Kidney epithelial cell (primary cell): ENCODE measurements at places on chromosomes 2 and 18. TPM values are rescaled to one million over a fixed set of nuclear protein-coding genes. Genes with fewer than 3 reads are reported as not detected.

GRCh38 chr2:38192046-38192445 is 116.1 kb upstream of the CYP1B1 start:
- DNase-seq: no peak

GRCh38 chr18:24600076-24600654 is 139.7 kb downstream of the HRH4 start:
- no peak for DNase-seq

Gene KLHL41
- total RNA-seq: 0.29 TPM in 1 of 2 replicates, not detected in the other

DNA sequence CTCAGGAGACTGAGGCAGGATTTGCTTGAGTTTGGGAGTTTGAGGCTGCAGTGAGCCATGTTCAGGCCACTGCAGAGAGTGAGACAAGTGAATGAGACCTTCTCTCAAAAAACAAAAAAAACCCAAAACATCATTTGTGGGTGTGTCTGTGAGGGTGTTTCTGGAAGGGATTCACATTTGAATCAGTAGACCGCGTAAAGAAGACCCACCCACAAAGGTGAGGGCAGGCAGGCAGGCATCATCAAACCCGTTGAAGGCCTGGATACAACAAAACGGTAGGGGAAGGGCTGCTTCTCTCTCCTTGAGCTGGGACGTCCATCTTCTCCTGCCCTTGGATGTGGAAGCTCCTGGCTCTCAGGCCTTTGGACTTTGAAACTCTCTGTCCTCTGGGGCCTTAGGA is 25.4 kb downstream of the CDKL4 start:
- DNase-seq: no peak

Gene TRIB2
- 16.9 and 32.0 TPM in 2 replicates for total RNA-seq

GRCh38 chr2:158204741-158205165 is 103.1 kb downstream of the UPP2 start:
- DNase-seq: no peak

Gene LYG2
- not detected in 2 replicates for total RNA-seq

GRCh38 chr18:70659036-70659925 is 370.4 kb downstream of the SOCS6 start:
- no peak for DNase-seq

- DNase-seq: no peak
Measured at GRCh38 chr2:157259386-157259785, 1.9 kb downstream of the GALNT5 start.

GRCh38 chr2:120985997-120986651 is 250.5 kb downstream of the GLI2 start:
- no peak for DNase-seq

- DNase-seq: peak; percentile 88
Measured at GRCh38 chr18:76687304-76687962, 134.9 kb upstream of the ZNF236 start.

Gene CCDC74B
- total RNA-seq: 8.6 and 9.5 TPM in 2 replicates

Gene TMEM169
- total RNA-seq: 3.8 and 4.6 TPM in 2 replicates

Gene PTPN2
- total RNA-seq: 28.2 and 38.5 TPM in 2 replicates

GRCh38 chr2:200863782-200864175 is 679 bp downstream of the CLK1 start:
- no peak for DNase-seq

DNA sequence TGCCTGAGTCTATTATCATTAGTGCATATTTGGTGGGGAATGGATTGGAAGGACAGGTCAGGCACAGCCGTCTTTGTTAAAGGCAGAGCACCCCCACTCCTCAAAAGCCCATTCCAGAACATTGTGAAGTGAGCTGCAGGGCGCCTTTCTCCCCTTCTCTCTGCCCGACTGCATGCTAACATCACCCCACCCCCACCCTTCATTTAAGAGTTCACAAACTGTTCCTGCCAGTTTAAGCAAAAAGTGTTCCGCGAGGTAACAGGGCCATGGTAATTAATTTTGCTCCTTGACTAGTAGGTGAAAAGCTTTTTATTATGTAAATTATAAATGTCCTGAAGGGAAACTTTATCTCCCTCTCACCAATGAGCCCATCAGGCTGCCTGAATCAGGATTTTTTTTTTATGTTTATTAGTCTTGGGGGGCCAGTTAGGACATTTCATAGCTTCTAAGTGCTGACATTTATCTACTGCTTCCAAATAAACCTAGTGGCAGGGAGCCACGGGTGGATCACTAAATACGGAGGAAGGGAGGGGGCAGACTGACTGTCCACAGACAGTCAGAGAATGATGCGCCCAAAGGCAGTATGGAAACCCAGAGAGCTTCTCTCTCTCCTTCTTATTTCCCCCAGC is 99.4 kb downstream of the FTCDNL1 start:
- no peak for DNase-seq

DNA sequence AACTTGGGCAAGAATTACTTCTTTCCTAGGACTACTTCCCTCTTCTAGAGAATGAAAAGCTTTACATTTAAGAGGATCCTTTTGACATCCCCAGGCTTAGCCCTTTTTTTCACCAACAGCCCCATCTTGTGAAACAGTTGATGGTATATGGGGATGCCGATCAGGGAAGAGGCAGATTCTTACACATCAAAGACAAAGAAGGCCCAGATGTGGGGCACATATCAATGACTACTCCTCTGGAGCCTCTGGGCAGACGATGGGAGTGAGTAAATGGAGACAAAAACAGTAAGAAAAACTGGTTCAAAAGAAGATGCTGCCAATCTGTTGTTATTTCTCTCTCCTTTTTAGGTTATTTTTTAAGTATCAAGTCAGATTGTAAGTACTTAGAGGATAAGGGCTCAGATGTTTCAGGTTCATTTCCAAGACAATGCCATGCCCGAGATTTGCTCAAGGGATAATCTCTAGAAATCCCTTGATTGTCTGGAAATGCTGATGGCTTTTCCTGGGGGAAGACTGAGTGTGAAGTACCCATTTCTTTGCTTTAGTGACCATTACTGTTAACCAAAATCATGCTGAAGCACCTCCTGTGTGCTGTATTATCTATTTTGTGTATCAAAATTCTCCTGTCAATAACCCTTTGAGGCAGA is 117.5 kb downstream of the EPHA4 start:
- no peak for DNase-seq

GRCh38 chr2:171320208-171320621 is 113.6 kb downstream of the METTL8 start:
- no peak for DNase-seq

Gene AGAP1
- 33.7 and 42.0 TPM in 2 replicates for total RNA-seq

Gene AGXT
- 0.25 TPM in 1 of 2 replicates, not detected in the other for total RNA-seq

- no peak for DNase-seq
Measured at GRCh38 chr18:79848579-79849327, 51.0 kb downstream of the KCNG2 start.

- DNase-seq: no peak
Measured at GRCh38 chr2:138503087-138503442, 1.5 kb downstream of the SPOPL start.

GRCh38 chr18:25587545-25587944 is 235.6 kb upstream of the ZNF521 start:
- DNase-seq: no peak

DNA sequence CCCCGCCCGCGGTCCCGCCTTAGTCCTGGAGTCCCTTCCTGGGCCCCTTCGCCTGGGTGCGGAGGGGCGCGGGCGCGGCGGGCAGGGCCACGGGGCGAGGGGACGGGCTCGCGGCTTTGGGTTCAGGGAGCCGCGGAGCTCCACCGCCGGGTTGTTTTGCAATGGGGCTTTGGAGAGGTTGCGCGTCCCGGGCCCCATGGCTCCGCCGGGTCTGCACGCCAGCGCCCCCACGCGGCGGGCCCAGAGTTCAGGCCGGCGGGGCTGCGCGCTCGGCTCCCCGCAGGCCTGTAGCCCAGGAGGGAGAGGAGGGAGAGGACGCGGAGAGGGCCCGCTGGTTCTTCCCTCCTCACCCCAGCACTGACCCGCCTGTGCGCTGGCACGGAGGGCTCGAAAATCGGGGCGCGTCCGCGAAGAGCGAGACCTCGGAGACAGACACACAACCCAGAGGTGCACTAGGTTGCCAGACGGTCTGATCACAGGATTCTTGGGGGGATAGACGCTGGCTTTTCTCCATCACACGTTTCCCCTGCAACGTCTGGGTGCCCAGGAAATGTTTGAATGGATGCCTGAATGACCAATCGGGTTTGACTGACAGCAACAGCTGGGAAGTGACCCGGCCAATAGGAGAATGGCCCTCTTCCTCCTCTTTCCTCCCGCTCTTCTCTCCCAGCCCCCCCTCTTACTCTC is 4.9 kb upstream of the SIX2 start:
- DNase-seq: no peak

Gene CTIF
- 24.3 and 29.4 TPM in 2 replicates for total RNA-seq

Gene PLEK
- total RNA-seq: not detected in 2 replicates

GRCh38 chr2:201769666-201770373 is 10.9 kb downstream of the ALS2 start:
- DNase-seq: no peak

DNA sequence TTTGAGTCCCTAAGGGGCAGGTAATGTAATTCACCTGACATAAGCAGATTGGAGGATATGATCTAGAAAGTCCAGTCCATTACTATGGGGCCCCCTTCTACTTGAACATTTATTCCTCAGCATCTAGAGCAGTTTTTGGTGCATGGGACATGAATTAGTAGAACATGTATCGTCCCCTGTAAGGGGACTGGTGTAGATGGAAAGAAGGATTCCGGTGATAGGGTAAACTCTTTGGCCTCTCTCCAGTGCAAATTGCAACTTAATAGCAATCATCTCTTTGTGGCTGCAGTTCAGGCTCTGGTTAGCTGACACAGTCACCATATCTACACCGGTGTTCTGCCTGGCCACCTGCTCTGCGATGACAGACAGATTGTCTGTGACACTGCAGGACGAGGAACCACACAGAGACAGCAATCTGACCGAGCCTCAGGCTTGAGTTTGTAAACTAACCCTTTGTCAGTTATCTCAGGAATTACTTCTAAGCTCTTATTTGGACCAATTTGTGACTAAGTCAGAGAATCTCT is 6.4 kb upstream of the SLC8A1 start:
- no peak for DNase-seq

Gene C2orf78
- total RNA-seq: not detected in 2 replicates

Gene SERPINB12
- total RNA-seq: not detected in 2 replicates

- no peak for DNase-seq
Measured at GRCh38 chr2:102074152-102074783, 68.3 kb upstream of the IL1R1 start.

Gene MARCHF4
- total RNA-seq: 17.2 and 18.3 TPM in 2 replicates

GRCh38 chr2:38038682-38039081 is 37.3 kb downstream of the CYP1B1 start:
- no peak for DNase-seq

Gene CACNB4
- 0.79 and 1.3 TPM in 2 replicates for total RNA-seq

- DNase-seq: no peak
Measured at GRCh38 chr2:82735336-82735735, 1723.7 kb downstream of the SUCLG1 start.

- DNase-seq: no peak
Measured at GRCh38 chr2:9308186-9308955, 101.8 kb downstream of the ASAP2 start.

Gene CROCC2
- not detected in 2 replicates for total RNA-seq

Gene LYPD6
- total RNA-seq: 3.4 and 3.7 TPM in 2 replicates

GRCh38 chr18:76465630-76466409 is 29.2 kb downstream of the ZNF516 start:
- no peak for DNase-seq

Gene HOXD13
- total RNA-seq: not detected in 2 replicates

GRCh38 chr2:59529726-59530125 is 1023.7 kb downstream of the BCL11A start:
- no peak for DNase-seq

Gene COL4A4
- 3.4 and 4.0 TPM in 2 replicates for total RNA-seq

DNA sequence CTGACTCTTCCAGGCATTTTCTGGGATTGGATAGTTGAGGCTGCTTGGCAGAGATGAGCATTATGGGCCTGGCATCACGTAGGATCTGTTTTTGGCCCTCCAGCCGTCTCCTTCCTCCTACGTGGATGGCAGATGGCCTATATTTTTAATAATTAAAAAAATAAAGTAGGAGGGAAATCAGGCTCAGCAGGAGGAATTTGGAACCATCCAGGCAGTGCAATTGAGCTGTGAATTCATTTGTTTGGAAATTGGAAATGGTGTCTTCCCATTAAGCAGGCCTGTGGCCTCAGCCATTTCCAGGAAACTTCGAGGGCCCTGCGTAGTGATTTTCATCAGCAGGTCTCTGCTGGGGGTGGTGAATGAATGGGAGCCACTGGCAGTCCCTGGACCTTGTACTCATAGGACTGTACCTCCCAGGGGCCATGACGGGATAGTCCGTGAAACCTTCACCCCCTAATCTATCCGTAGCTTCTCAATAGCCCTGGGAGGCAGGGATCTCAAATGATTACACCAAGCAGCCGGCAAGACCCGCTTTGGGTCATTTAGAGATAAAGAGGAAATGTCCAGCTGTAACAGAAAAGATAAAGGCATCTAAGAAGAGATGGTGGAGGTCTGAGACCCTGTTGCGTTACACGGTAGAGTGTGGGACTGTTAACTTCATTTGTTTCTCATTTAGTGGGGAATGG is 73.1 kb upstream of the TNP1 start:
- DNase-seq: no peak
